ENCODE measurements at places on chromosomes 16 and 17.

DNA sequence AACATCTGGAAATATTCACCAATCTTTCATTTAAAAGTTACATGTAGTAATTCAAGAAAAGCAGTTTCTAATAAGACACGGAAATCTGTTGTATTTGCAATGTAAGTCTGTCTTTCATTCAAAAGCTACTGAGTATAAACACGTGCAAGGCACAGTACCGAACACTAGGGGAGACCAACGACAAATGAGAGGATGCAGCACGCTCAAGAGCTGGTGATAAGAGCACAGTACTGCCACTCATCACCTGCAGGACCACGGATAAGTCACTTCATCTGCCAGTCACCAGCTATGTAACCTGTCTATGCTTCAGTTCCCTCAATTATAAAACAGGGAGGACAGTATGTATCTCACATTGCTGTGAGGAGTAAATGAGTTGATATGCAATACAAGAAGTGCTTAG lies 67.1 kb downstream of the CLEC18A start:
- peak; percentile 10 for DNase-seq

DNA sequence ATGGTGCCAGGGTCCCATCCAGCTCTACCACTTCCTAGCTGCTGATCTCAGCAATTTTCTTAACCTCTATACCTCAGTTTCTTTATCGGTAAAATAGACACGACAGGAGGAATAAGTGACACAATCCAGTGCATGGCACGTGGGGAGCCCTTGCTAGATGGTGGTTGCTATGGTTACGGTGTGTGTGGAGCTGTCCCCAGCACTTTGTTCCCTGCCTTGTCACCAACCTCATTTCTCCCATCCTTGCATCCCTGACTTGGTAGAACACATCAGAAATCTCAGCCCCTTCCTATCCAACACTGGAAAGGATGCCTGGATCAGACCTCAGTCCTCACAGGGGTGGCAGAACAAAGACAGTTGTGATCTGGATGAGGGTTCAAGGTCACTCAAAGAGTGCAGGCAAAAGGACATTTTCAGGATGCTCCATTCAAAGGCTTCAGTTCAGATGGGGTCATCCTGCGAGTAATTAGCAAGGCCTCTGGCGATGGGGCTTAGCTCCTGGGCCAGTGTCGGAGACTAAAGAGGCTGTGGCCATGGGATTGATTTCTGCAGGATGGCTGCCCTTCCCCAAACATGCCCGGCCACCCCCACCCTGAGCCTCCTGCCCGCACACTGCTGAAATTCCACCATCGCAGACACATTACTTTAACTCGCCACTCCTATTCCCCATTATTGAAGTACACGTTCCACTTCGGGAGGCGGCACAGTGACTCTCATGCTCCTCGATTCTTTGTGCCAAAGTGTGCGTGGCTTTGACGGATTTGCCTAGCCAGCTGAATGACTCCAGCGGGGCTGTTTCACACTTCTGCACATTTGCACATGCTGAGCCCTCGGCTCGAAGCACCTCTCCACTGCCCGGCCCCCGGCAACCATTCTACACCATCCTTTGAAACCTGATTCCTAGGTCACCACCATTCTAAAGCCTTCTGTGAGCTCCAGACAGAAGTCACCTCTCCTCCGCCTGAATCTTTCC lies 40.3 kb downstream of the WNT3 start:
- no peak for DNase-seq

DNA sequence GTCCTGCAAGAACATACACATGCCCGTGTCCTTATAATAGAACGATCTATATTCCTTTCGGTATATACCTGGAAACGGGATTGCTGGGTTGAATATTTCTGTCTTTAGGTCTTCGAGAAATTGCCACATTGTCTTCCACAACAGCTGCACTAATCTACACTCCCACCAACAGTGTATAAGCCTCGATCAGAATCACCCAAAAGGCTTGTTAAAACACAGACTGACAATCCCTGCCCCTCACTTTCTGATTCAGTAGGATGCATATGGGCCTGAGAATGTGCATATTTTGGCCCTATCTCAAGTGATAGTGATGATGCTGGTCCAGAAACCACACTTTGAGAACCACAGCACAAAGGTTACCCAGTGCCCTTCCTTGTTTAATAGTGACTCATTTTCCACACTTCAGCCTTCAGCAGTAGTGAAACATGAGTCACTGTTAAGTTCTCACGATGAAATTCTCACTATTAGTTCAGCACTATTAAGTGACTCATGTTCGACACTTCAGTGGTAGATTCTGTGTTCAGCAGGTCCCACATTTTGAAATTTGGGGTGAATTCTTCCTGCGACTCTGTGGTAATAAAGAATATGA lies 215.6 kb downstream of the GRIN2A start:
- DNase-seq: no peak

- no peak for DNase-seq
Measured at GRCh38 chr17:41575336-41575735, 3.5 kb upstream of the KRT9 start.

GRCh38 chr16:66569131-66569530 lies 2.9 kb downstream of the CMTM1 start:
- no peak for DNase-seq

- no peak for DNase-seq
Measured at GRCh38 chr17:55414983-55415382, 6.7 kb downstream of the MMD start.

DNA sequence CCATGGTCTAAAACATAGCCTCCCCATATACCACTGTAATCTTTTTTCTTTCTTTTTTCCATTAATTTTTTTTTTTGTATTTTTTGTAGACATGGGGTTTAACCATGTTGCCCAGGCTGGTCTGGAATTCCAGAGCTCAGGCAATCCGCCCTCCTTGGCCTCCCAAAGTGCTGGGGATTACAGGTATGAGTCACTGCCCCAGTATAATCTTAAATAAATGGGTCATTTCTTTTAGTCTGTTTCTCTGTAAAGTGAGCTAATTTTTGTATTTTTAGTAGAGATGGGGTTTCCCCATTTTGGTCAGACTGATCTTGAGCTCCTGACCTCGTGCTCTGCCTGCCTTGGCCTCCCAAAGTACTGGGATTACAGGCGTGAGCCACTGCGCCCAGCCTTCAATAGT lies 5.7 kb upstream of the NME1 start:
- DNase-seq: no peak

DNA sequence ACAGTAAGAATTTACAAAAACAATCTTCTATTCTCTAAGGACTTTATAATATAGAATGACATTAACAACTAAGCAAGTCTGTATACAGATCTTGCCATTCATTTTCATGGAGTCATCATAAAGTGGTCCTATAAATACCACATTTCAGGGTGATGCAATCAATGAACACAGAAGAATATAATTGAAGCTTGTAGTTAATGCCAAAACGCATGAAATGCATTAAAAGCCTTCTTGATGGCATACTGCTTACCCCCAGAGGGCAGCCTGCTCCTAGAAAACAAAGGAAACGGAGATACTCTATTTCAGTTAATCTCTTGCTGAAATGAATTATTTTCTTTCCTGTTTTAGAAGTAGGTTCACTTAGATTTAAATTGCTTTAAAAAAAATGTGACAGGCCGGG lies 45.2 kb upstream of the STAC2 start:
- peak; percentile 23 for DNase-seq

GRCh38 chr16:64412578-64413280 lies 709.1 kb downstream of the CDH11 start:
- no peak for DNase-seq

- DNase-seq: no peak
Measured at GRCh38 chr16:71929048-71929447, 33.7 kb downstream of the IST1 start.

DNA sequence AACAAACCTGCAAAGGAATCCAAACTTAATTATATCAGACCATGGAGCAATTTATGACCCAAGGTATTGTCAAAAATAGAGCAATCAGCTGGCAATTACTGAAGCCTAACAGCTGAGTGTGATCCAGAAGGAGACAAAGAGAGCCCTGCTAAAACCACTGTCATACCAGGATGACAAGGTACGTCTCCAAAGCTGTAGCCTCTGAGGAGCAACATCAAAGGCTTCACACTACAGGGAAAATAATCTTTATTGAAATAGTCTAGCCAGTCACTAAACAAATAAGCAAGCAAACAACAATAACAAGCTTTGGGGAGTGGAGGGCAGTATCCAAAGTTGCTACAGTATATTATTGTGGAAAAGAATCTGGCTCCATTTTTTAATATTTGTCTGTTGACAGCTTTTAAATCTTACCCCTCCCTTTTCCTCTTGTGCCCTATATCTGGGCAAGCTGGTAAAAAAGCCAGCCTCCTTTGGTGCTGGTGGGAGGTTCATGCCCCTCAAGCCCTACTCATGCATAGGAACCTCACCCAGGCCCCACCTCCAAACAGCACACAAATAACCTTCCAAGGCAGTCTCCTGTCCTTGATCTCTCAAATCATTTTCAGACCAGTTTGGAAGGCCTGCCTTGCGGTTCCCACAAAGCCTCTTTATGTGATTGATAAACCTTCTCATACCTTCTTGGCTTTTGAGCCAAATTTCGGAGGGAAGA lies 73.7 kb downstream of the ITFG1 start:
- no peak for DNase-seq

GRCh38 chr16:79902351-79902750 lies 301.8 kb upstream of the MAF start:
- DNase-seq: no peak

Data from hematopoietic multipotent progenitor cell treated with erythropoietin and hydrocortisone succinate and interleukin-3 and kit ligand, for 15 days (in vitro differentiated cells).